ENCODE measurements at places on chromosomes 6 and 20. TPM values are rescaled to one million over a fixed set of nuclear protein-coding genes. Genes with fewer than 3 reads are reported as not detected.

DNA sequence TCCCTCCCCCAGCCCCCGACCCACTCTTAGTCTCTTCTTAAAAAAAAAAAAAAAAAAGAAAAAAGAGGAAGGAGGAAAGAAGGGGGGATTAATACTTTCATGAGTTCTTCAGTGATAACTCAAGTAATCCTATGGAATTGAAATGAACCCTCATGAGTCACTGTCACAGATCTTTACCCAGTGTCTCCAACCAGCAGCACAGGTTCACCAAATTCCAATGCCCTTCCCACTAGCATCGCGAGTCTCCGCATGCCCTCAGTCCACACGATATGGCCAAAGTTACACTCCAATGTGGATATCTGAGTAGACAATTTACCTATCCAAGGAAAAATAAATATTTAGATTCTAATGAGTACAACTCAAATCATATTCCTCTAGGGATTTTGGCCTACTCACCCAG is 74.5 kb downstream of the MDN1 start:
- no peak for DNase-seq

- no peak for DNase-seq
These were observed 73.7 kb downstream of the RPP40 start for GRCh38 chr6:4930025-4930691.

- no peak for DNase-seq
These were observed 54.7 kb downstream of the SLC23A2 start for GRCh38 chr20:4946585-4946984.

GRCh38 chr6:169312658-169313346 is 59.2 kb upstream of the THBS2 start:
- no peak for DNase-seq

DNA sequence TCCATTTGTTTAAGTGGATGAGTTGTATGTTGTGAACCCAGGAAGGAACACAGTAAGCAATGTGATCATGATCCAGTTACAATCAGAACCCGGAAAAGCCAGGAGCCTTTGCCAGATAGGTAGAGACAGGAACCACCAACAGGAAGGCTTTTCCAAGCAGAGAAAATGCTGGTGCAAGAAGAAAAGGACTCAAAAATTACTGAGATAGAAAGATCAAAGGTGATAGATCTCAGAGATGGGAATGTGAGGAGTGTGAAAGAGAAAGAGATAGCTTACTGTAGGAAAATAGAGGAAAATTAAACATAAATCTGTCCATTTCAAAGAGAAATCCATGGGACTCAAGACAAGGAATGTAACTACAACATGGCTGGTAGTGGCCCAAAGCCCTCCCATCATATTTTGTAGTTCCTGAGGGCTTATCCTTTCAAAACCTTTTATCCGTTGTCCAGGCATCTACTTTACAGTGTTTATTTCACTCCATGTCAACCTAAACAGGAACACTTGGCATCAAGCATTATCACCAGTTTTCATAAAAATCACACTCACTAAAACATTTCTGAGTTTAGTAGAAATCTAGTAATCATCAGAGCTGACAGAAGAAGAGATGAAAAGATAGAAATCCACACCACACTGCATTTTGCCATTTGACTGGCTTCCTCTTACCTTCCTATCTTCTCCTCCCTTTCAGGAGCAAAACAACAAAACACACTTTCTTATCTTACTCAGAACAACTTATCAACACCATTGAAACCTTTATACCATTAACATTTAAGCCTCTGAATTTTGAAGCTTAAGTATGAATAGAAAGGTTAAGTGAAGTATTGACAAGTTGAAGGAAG is 44.5 kb upstream of the STXBP5 start:
- no peak for DNase-seq

Gene GRM1
- not detected for total RNA-seq

Gene MYH7B
- not detected for total RNA-seq

Gene NKAPL
- total RNA-seq, result 0.15 TPM
